Thoracic aorta (tissue), 2 donors: ENCODE measurements at places on chromosomes 5 and 9. TPM values are rescaled to one million over a fixed set of nuclear protein-coding genes. Genes with fewer than 3 reads are reported as not detected.

Gene OBP2B
- total RNA-seq: not detected

Gene ENTREP1
- 2.1 TPM for total RNA-seq

DNA sequence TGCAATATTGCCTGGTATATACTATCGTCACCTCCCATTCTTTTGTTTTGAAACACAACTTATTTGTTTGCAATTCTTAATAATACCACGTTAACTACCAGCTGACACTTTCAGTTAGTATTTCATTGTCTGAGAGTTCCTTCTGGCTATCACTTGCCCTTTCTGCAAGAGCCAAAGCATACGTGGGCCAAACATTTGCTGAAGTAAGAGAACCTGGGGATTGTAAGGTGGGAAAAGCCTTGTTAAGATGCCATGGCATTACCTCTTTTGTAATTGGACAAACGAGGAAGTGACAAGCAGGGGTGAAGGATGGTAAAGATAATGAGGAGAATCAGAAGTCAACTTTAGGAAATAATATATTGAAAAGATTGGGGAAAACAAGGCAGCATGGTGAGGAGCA is 47.7 kb downstream of the FYB1 start:
- H3K36me3 ChIP-seq: no peaks in the 10 kb centered on the region
- no peak for DNase-seq
- H3K4me3 ChIP-seq: no peak overlapping the region
- no peaks in the 10 kb centered on the region for H3K27me3 ChIP-seq

- H3K4me3 ChIP-seq: no peak overlapping the region
- no peak overlapping the region for H3K27ac ChIP-seq
- H3K27me3 ChIP-seq: no peaks in the 10 kb centered on the region
- no peaks in the 10 kb centered on the region for H3K36me3 ChIP-seq
These were observed 19.6 kb upstream of the CNOT6 start for GRCh38 chr5:180474569-180474968.

GRCh38 chr5:67770431-67771025 is 445.0 kb upstream of the PIK3R1 start:
- H3K4me3 ChIP-seq: no peak overlapping the region
- no peaks in the 10 kb centered on the region for H3K27me3 ChIP-seq
- no peak overlapping the region for H3K27ac ChIP-seq

Gene RUSC2
- total RNA-seq: 124 TPM

Gene OTULINL
- total RNA-seq: 7.3 TPM
